Posterior cingulate gyrus (tissue), 11 donors: ENCODE measurements at places on chromosomes 12 and 14.

- peak; percentile 95 for DNase-seq
These were observed at the start of gene FERMT2 for GRCh38 chr14:52950898-52951680. Gene FERMT2 (minus strand): TSS chr14:52951050. CDS start chr14:52950568, 482 bp downstream.

DNA sequence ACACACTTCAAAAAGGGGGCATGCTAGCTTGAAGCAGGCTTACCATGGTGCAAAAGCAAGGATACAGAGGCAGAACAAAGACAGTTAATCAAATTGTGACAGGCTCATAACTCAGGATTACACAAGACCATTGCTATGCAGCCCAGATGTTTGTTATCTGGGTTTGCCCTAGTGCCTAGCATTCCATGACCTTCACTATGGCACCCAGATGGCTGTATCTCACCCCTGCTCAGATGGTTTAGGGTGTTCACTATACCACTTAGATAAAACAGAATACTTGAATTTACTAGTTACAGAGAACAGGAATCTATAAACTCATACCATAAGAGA lies 56.2 kb downstream of the SDR9C7 start:
- DNase-seq: no peak

DNA sequence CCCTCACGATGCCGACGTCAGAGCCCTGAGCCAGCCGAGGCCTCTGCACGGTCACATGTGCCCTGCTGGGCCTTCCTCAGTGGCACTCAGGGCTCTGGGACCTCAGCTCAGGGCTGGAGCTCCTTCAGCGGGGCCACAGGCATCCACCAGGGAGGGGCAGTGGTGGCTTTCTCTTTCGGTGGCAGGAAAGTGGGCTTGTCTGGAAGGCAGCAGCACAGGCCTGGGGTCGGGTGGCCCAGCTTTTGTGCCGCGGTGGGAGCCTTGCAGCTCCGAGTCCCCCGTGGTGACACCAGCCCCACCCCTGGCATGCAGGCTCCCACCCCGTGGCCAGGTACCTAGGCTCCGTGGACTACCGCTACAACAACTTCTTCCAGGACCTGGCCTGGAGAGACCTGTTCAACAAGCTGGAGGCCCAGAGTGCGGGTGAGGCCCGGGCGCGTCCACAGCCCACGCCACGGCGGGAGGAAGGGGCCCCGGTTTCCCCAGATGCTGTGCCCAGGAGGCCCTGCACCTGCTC lies 14.2 kb upstream of the TEX22 start:
- DNase-seq: no peak

DNA sequence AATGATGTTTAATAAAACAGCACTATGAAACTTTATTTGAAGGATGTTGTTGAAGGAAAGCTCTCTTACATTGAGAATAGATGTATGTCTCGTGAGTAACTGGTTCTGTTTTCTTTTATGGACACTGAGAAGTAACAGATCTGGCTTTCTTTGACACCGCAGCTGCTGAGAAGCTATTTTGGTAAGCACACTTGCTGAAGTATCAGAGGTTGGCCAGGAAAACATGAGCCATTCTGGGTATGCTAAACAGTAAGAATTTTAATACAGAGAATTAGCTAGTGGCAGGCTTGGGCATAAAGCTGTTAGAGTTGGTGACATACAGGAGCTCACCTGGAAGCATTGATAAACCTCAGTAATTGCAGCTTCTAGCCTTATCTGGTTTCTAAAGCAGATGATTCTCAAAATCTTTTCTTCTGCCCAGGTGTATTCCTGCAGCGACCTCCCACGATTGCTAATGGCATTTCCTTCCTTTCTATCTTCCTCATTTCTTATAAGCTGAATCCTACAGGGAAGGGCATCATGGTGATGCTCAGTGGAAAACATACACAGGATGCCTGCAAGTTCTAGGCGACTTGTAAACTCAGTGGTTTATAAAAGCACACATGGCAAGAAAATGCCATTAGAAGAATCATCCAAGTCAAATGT lies 291.6 kb upstream of the SLC16A7 start:
- DNase-seq: no peak

GRCh38 chr12:89827592-89827991 lies 119.0 kb upstream of the ATP2B1 start:
- no peak for DNase-seq

- no peak for DNase-seq
These were observed 262.7 kb downstream of the BTG1 start for GRCh38 chr12:91882910-91883309.

GRCh38 chr12:1747609-1748008 lies 56.7 kb downstream of the ADIPOR2 start:
- no peak for DNase-seq

- no peak for DNase-seq
These were observed 69.9 kb downstream of the PAH start for GRCh38 chr12:102847131-102847530.

DNA sequence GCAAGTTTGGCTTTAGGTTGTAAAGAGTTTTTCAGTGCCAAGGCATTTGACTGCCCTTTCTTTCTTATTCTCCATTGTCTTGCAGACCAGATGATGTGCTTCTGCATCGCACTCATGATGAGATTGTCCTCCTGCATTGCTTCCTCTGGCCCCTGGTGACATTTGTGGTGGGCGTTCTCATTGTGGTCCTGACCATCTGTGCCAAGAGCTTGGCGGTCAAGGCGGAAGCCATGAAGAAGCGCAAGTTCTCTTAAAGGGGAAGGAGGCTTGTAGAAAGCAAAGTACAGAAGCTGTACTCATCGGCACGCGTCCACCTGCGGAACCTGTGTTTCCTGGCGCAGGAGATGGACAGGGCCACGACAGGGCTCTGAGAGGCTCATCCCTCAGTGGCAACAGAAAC lies 64.3 kb downstream of the KCNMB4 start:
- no peak for DNase-seq

GRCh38 chr14:20417250-20418186 lies 4.2 kb upstream of the TEP1 start:
- DNase-seq: no peak

DNA sequence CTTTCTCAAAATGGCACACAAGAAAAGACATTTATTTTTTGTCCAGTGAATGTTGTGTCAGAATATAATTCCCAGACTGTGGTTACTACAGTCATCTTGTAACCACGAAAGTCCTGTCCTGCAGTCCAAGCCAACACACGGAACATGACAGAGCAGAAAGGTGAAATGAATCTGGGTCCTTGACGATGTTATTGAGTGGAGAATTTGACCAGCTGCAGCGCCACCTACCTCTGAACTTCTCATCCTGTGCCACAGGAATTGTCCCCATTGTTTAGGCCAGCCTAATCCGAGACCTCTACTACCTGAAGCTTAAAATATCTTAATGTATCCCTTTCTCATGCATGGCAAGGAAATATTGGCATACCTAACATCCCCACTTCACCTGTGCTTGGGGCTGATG lies 64.1 kb upstream of the OTX2 start:
- no peak for DNase-seq

DNA sequence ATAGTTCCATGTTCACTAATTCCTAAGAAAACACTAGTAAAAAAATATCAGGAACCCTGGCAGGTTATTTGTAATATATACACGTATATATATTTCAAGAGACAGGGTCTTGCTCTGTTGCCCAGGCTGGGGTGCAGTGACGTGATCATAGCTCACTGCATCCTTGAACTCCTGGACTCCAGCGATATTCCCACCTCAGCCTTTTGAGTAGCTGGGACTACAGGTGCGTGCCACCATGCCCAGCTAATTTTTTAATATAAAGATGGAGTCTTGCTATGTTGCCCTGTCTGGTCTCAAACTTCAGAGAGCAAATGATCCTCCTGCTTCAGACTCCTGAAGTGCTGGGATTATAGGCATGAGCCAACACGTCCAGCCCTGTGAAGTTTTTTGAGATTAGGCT lies 16.2 kb downstream of the GPRC5A start:
- DNase-seq: no peak

- DNase-seq: no peak
These were observed 15.9 kb downstream of the AMN1 start for GRCh38 chr12:31712877-31713276.
